ENCODE measurements at places on chromosomes 13 and 19.

DNA sequence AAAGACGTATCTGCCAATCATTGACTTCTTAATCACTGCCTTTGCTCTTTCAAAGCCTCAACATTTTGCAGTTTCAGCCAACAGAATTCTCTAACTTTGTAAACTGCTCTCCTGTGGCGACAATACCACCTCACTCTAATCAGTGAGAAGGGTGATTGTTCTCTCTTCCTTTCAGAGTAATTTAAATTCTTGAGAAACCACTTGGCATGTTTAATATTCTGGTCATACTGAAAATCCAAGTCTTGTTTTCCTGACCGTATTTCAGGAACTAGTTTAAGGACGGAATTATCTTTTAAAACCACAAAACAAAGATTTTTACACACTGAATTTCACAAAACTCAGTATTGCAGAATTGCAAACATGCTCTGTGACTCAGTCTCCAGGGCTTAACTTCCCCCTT is 5.2 kb upstream of the CDC16 start:
- no peak for DNase-seq

- no peak for DNase-seq
These were observed 632.0 kb downstream of the SLITRK5 start for GRCh38 chr13:88303157-88303556.

DNA sequence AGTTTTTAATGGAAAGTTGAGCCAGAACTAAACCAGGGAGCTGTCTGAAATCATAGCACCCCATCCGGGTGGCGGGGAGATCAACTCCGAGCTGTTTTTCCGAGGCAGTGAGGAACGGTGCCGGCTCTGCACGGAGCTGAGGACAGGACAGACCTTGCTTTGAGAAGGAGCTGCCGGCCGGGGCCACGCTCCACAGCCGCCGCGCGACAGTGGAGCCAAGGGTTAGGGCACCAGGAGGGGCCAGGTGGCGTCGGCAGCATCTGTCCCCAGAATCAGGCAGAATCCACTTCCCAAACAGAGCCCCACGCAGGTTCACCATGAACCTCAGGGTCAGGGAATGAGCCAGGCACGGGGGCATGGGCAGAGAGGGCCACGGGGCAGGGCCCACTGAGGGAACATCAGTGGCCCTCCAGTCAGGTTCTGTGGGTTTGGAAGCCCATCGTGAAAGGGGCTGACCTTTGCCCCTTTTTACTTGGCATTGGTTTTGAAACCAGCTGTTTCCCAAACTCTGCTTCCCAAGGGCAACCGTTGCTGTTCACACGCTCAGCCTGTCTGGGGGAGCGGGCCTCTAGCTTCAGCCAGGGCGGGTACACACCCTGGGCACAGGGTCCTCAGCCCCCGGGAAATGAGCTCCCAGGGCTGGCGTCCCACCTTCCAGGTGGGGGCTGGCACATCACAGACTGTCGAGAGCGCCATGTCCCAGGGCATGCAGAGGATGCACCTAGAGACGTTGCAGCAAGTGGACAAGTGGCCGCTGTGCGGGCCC is 18.1 kb downstream of the PEX11G start:
- no peak for DNase-seq

- no peak for DNase-seq
These were observed 1.6 kb downstream of the ESD start for GRCh38 chr13:46795321-46795720.

DNA sequence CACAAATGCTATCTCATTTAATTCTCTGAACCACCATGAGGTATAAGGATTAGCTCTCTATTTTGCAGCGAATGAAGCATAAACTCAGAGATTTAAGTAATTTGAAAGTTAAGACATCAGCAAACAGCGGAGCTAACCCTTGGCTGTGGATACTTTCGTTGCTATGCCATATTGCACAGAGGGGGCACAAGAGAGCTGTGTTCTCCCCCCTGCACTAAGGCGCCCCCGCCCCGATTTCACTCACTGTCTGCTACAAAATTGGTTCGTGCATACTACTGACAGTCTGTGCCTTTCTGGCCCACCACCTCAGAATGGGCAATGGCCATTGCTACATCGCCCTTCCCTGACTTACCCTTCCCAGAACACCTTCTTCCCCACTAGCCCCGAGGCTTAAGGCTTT is 105.7 kb upstream of the OBI1 start:
- DNase-seq: no peak

DNA sequence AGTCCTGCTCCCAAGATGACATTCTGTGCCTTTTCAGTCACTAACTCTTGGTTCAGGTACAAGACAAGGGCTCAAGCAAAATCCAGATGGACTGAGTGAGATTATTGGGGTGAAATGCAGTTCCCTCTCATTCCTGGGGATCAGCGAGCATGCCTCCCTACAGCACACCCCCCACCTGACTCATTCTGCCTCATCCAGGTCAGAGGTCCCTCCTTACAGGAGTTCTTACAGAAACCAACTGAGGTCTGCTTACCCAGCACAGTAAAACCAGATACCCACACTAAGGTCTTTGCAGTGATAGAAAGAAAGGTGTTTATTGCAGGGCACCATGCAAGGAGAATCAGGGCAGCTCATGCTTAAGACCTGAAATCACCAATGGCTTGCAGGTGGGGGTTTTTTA is 21.6 kb upstream of the MRI1 start:
- DNase-seq: no peak

DNA sequence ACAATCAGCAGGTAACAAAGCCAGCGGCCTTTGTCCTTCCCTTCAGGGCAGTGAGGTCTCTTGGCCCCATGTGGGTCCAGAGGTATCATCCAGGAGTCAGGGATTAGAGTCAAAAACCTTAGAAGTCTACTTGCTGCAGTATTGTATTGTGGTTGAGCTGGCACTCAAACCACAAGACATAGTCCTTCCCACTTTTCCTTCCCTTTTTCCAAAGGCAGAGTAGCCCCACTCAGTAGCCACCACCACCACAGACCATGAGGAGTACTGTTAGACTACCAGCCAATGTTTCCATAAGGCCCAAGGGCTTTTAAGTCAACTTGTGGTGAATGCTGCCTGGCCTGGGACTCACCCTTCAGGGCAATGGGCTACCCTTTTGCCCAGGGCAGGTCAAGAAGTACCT is 27.1 kb upstream of the CCNA1 start:
- no peak for DNase-seq

GRCh38 chr13:85997587-85997986 is 198.4 kb upstream of the SLITRK6 start:
- DNase-seq: no peak

DNA sequence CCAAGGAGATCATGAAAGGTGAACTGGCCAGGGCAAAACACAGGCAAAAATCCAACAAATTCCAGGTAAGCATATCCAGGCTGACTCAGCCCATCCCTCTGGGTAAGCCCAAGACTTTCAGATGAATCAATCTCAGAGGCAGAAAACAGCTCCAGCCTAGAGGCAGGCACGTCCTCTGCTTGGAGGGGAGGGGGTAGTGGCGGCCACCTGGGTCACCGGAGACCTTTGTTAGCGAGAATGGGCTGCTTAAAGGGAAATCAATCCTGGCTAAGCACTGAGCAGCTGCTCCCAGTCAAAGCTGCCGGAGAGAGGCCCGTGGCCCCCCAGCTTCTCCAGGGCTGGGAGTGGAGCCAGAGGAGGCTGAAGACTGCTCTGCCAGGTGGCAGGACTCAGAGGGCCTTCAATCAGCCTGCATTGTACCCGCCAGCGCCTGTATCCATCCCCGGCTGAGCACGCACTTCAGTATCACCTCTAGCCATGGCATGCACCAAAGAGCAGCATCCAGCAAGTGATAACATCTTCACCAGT is 48.2 kb downstream of the PIN1 start:
- DNase-seq: no peak

GRCh38 chr13:20616059-20616797 is 49.3 kb downstream of the IFT88 start:
- DNase-seq: no peak

DNA sequence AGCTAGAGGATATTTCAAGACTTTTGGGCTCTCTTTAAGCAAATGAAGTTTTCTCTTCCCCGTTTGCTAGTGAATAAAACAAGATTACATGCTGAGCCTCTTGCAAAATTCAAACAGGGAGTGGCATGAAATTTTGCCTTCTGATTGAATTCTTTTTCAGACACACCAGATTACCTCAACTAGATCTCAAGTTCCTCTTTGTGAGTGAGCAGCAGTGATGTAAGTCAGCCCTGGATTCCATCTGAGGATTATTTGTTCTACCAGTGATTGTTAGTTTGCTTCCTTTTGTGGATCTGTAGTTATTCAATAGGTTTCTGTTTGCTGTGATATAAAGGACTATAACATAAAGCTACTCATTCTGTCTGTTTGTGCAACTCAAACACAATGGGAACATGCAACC is 407.7 kb downstream of the LMO7 start:
- DNase-seq: no peak

GRCh38 chr13:110213461-110214074 is 93.4 kb downstream of the COL4A1 start:
- no peak for DNase-seq

- DNase-seq: no peak
These were observed 627 bp downstream of the LIN7B start for GRCh38 chr19:49114630-49115363.

- DNase-seq: no peak
These were observed 48.9 kb upstream of the TDRD3 start for GRCh38 chr13:60348097-60348496.

DNA sequence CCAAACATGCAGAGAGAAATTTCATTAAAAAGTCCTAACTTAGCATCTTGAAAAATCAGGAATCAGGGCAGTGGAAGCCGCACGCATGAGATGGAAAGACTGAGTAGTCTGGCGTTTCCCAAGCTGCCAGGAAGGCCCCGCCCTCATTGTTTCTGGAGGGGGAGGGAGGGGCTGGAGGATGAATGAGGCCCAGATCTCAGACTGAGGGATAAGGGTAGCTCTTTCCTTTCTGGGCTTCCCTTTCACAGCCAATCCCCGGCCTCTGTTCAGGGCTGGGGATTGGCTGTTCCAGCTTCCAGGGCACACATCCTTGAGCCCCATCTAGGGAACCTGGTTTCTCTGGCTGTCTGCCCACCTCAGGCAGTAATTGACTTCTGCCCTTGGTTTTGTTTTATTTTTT is 7.3 kb downstream of the C19orf53 start:
- DNase-seq: no peak

- no peak for DNase-seq
These were observed 30.8 kb downstream of the SMARCA4 start for GRCh38 chr19:10991521-10992081.

- no peak for DNase-seq
These were observed 6.5 kb upstream of the USF2 start for GRCh38 chr19:35262101-35262761.

GRCh38 chr19:33463199-33463598 is 58.4 kb downstream of the PEPD start:
- DNase-seq: no peak

GRCh38 chr13:31131470-31131961 is 30.2 kb downstream of the HSPH1 start:
- no peak for DNase-seq

- DNase-seq: no peak
These were observed 1.2 kb upstream of the ZNF579 start for GRCh38 chr19:55581823-55582223.

- no peak for DNase-seq
These were observed 668 bp upstream of the SBK3 start for GRCh38 chr19:55546011-55546410.

- no peak for DNase-seq
These were observed 292.1 kb upstream of the MAB21L1 start for GRCh38 chr13:35768551-35768950.

DNA sequence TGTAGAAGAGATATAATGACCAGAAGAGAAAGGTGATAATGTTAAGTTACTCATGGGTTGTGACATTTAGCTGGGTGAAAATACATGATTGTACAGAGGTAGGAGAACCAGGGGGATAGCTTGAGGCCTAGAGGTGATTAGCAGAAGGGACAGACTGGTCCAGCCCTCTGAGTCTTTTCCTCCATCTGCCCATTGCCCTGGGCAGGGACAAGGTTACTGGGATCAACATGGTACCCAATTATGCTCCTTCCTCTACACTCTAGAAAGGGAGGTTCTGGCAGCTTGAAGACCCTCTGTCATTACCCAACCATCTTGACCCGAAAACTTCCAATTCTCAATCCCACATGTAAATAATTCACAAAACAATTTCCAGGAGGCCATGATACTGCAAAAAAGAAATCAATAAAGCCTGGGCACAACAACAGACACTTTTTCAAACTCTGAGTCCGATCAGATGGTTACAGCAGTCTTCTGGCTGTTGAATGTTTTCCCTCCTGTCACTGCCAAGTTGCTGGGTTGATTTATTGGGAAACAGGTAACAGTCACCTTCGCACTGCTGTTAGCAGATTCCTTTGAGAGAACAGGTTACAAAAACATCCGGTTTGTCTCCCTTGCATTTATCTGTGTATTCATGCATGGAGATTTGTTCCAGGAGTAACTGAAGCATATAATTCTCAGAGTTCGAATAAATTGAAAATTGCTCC is 239.1 kb upstream of the HTR2A start:
- no peak for DNase-seq

DNA sequence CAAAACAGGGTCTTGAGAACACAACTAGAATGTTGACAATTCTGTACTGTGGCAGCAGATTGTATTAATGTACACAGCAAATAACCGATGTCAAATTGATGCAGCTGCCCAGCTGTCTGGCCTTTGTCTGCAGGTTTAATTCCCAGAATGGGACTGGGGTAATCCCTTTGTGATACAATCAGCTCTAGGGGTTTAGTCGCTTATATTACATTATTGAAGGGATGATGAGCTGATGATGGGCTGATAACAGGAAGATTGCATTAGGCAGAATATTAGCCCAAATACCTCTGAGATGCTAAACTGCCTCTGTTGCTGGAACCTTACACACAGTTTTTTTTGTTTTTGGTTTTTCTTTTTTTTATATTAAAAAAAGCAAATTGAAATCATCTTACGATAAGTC is 265.0 kb downstream of the RBM26 start:
- no peak for DNase-seq

DNA sequence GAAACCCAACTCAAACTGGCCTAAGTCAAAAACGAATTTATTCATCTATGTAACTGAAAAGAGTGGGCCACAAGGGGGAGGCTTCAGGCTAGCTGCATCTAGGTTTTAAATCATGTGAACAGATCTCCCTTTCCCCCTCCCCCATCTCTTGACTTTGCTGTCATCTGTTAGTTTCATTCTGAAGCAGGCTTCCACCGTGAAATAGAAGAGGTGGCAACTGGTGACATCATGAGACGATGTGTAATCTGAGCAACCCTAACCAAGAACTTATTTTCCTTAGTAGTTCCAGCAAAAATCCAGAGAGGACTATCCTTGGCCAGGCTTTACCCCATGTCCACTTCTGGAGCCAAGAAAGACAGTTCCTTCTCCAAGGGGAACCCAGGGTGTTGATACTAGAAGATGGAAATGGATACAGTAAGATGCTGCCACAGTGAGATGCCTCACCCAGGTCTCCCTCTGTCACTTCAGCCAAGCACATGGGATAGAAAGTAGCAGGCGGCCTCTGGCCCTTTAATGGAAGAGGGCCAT is 9.4 kb downstream of the SAMD4B start:
- no peak for DNase-seq
